SIG-M5 (cell line): ENCODE measurements at places on chromosomes 5 and 9.

DNA sequence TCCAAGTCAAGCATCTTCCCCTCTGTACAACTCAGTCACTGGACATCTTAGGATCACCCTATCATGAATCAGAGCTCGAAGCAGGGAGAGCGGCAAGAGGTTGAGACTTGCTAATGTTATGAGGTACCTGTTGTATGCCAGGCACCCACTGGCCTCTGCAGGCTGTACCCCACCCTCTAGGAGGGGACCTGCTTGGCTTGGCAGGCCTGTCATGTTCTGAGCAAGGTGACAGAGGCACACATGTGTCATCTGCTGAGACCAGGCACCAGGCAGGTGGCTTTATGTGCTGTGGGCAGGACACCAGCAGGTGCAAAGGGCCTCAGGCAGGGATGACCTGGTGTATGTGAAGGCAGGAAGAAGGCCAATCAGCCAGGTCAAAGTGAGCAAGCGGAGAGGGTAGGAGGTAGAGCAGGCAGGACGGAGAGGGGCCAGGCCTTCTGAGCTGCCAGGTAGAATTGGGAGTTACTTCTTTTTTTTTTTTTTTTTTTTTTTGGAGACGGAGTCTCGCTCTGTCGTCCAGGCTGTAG, 60.3 kb upstream of the RPL26L1 start:
- DNase-seq, result no peak

- no peak for DNase-seq
These were observed 11.1 kb downstream of the CNTFR start for GRCh38 chr9:34578241-34579103.

GRCh38 chr9:112823257-112823656, 67.4 kb downstream of the SLC46A2 start:
- no peak for DNase-seq

DNA sequence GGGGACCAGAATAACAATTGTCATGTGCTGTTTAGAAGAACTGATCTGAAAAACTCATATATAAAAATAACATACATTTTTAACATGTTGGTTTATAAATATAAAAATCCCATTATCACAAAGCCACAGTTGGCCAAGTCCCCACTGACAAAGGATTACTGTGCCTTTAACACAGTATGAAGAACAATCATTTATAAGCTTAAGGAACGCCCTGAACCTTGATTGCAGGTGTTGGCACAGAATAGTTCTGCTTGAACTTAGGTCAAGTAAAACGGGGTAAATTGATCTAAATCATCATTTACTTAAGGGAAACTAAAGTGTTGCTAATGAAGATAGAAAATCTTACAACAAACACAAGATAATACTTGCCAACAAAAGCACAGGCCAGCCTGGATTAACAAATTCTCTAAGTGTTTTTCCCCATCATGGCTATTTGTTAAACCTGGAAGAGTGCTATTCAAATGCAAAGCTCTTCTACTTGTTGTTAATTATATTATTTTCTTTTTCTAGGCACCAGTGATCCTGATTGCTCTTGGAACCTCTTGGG, 46.1 kb downstream of the ASTN2 start:
- DNase-seq, result no peak

- DNase-seq, result no peak
These were observed 101.2 kb downstream of the SLC28A3 start for GRCh38 chr9:84239343-84239742.

- DNase-seq, result no peak
These were observed 679.8 kb downstream of the CETN3 start for GRCh38 chr5:89729623-89730301.

DNA sequence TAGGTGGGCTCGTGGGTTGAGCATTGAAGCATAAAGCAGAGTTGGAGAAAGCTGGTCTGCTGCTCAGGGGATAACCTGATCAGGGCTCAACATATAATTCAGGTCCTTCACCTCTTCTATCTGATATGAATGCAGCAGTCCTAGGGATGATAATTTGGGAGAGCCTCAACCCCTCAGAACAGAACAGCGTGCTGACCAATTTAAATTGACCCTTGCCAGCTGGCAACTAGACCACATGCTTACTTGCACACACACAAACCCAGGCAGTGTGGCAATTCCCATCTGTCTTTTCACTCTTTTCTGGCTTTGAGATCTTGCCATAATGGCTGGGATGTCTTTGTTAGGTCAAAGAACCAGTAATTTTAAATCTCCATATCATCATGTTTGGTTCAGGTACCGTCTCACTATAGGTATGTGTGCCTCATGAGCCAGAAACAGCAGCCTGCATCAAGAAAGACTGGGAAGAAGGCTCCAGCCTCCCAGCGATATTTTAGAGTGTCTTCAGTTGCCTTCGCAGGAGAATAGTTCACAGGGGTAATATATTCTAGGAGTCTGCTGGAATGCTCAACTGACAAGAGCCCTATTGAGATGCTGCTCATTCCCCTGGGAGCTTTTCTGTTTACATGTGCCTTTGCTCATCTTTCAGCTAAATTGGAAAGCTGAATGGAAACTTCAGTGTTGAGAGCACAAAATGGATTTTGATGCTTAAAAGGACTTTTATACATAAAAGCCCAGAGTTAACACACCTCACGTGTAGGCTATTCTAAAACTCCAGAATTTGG, 497.6 kb downstream of the RASEF start:
- no peak for DNase-seq

GRCh38 chr9:135216791-135217441, 129.4 kb downstream of the OLFM1 start:
- DNase-seq, result no peak

DNA sequence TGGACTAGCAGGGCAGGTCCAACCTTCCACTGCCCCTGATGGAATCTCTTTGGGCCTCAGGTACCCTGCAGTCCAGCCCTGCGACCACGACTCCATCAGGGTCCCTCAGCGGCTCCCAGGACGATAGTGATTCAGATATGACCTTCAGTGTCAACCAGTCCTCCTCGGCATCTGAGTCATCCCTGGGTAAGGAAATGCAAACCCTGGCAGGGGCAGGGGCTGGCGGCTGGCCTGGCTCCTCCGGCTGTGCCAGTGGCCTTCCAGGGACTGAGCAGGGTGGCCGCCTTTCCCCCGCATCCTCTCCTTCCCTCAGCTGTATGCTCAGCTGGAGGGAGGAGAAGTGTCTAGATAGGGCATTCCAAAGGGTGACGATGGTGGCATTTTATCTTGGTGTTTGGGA, 45.0 kb downstream of the NEURL1B start:
- no peak for DNase-seq

- DNase-seq, result no peak
These were observed 50.7 kb downstream of the CNTLN start for GRCh38 chr9:17185481-17186029.

DNA sequence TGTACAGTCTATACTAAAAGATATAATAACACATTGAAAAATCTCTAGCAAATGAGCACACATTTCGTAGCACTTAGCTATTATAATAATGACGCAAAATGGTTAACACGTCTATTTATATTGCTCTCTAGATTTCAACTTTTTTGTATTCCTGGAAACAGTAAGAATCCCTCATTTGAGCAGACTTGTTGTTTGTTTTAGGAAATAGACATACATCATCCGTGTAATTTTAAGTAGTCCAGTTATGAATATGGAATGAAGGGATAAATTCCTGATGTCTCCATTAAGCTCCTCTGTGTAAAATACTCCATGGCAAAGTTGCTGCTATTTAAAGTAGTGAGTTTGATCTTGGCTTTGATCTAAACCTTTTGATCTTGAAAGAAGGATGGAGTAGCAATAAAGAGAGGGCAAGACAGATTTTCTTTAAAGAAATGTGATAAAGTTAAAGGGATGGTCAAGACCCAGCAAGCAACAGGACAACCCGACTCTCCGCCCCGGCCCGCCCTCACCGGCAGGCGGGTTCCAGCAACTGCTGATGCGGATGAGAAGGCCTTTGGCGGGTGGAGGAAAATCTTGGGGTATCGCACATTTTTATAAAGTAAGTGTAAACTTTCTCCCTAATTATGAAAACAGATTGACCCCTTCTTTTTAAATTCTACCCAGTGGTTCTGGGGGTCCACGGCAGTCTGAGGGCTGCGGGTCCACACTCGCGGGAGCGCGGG, 277.4 kb downstream of the AOPEP start:
- DNase-seq, result no peak

GRCh38 chr5:120388016-120388781, 75.9 kb upstream of the PRR16 start:
- peak; percentile 92 for DNase-seq

GRCh38 chr9:37954581-37954981, 50.7 kb upstream of the SLC25A51 start:
- DNase-seq, result no peak

- DNase-seq, result no peak
These were observed 103.5 kb upstream of the PTCH1 start for GRCh38 chr9:95620314-95620713.

DNA sequence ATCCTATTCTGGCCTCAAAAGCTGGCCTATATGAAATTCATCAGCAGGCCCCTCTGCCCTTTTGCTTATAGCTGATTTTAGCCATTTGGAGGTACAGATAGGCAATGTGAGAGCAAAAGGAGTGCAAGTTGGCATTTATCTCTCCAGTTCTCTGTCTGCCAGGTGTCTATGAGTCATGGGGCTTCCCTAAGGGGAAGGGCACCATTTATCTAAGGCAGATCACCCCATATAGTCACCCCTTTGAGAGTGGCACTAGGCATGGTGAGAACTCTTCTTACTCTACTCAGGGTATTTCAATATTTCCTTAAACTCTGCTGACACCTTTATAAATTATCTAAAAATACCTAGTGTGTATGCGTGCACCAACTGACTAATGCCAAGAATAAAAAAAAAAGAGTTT, 314.7 kb upstream of the CDH6 start:
- no peak for DNase-seq

- no peak for DNase-seq
These were observed 48.9 kb upstream of the SLC2A8 start for GRCh38 chr9:127347831-127348776.

DNA sequence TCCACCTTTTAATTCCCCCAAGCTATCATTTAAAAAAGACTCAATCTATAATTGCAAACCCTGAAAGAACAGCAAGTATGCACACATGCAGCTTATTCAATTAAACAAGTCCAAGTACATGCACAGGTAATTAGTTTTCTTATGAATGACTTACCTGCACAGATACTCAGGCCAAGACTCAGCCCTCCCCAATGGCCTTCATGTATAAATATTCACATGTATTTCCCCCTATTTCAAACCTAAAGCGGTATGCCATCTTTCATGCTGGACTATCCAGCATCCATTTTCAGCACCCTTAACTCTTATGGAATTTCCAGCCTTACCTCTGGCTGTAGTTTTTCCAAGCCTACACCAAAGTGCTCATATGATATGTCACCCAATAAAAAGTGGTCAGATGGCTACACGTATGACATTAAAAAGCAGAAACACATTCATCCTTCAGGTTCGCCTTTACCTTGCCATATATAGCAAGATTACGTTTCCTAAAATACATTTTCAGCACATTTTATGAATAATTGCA, 205.5 kb downstream of the MEF2C start:
- DNase-seq, result no peak

GRCh38 chr5:22837803-22838202, 15.3 kb downstream of the CDH12 start:
- no peak for DNase-seq

GRCh38 chr5:180172447-180173197, 36.4 kb downstream of the RASGEF1C start:
- DNase-seq, result no peak

DNA sequence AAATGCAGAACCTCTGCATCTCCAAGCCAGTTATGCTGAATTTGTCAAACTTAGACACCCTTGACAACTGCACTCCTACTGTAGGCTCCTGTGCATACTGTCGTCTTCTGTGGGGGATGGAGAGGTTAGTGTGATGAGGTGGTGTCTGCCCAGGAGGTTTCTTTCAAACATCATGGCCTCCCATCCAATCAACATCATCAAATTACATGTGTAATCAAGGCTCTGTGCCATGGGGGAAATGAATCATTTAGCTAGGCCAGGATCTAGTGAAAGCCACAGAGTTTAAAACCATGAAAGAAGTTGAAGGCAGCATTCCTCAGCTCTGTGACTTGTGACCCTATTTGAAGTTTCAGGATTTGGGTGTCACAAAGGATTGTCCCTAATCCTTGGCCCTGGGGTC, 240.6 kb downstream of the MARCHF11 start:
- no peak for DNase-seq

- DNase-seq, result no peak
These were observed 213.2 kb downstream of the ADAMTS6 start for GRCh38 chr5:65268525-65268924.

GRCh38 chr9:123880420-123880819, 49.5 kb downstream of the DENND1A start:
- DNase-seq, result no peak

DNA sequence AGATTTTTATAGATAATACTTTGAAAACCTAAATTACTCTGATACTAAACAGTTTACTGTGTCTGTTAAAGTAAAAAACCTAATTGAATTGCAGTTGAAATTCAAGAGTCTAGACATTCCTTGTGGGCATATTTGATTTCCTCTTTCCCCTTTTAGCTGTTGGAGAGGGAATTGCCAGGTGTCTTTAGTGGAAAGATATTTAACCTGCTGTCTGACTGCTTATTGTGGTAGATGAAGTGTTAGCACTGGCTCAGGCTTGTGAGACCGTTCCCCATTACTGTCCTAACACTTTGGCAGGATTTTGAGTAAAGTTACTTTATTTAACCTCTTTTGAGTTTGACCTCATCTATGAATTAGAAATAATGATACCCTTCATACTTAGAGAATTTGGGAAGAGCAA, 16.4 kb downstream of the MAP3K1 start:
- DNase-seq, result no peak

DNA sequence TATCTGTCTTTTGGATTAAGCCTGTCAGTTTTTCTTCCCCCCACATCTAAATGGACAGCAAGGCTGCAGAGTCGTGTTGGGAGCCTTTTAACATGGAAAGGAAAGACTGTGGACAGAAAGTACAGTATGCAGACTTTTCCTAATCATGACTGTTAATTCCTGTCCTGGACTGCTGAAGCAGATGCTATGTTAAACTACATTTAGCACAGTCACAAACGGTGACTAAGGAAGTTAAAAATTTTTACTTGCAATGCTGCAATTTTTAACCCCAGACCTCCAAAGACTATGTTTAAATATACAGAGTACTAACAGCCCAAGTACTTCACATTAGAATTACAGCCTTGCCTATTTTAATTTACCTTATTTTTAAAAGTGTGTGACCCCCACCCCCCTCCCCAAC, 51.8 kb downstream of the ELAVL2 start:
- DNase-seq, result no peak

GRCh38 chr9:8424786-8425410, 625.3 kb upstream of the DMAC1 start:
- no peak for DNase-seq

DNA sequence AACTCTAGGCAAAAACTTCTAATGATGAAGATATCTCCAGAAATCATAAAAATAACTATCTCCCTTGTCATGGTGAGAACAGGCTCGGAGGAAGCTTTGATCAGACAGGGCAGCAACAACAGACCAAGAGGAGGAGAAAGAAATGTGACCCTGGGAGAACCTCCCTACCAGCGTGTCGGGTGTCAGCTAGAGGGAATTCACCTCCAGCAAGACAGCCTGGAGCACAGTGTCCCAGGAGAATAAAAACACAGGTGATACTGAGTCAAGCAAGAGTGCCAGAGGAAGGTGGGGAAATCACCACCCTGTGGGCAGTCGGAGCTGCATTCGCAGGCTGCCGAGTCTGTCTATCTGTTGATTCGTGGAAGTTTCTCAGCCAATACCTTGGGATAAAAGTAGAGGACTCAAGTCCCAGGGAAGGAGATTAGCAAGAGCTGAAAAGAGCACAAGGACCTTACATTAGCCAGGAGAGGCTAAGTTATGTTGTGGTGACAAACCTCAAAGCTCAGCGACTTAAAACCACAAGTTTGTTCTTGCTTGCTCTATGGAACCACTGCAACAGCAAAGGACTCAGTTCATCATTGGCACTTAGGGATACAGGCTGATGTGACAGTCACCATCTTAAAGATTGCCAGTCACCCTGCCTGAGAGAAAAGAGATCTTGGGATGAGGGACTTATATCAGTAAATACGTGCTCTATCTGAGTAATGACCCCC, 598.3 kb downstream of the CCDC171 start:
- no peak for DNase-seq
